ENCODE measurements at places on chromosomes 7 and 10.

- H3K4me3 ChIP-seq, result no peak overlapping the region
- peak overlapping the region; percentile 83 for H3K27ac ChIP-seq
- H3K27me3 ChIP-seq, result no peaks in the 10 kb centered on the region
- no peak for DNase-seq
- H3K36me3 ChIP-seq, result peaks cover 29% of the 10 kb centered on the region
Measured at GRCh38 chr7:100802951-100803350, 24.4 kb downstream of the EPHB4 start.

DNA sequence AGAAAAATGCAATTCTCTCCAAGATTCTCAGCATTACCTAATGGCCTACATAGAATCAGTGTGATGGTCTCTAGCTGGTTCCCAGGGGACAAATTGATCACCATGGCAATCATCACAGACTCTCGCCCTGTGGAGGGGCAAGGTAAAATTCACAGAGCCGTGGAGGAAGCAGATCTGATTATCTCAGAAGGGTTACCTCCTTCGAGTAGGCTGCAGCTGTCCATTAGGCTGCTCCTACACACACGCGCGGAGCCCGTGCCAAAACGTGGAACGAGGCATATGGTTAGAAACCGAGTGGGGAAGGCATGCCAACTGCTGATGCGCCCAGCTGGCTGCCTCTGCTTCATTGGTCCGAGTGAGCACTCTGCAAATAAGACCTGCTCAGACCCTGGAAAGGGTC lies 52.8 kb upstream of the PTER start:
- no peaks in the 10 kb centered on the region for H3K36me3 ChIP-seq
- no peak overlapping the region for H3K4me3 ChIP-seq
- H3K4me1 ChIP-seq, result no peaks in the 10 kb centered on the region
- H3K27ac ChIP-seq, result no peak overlapping the region
- no peaks in the 10 kb centered on the region for H3K27me3 ChIP-seq

DNA sequence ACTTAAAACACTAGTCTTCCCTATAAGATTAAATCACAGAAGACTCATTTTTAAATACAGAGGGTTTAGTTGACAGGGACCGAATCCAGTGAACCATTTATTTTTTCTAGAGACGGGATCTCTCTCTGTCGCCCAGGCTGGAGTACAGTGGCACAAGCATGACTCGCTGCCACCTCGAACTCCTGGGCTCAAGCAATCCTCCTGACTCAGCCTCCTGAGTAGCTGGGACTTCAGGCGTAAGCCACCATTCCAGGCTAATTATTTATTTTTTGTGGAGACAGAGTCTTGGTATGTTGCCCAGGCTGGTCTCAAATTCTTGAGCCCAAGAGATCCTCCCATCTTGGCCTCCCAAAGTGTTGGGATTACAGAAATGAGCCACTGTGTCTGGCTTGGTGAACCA lies 20.9 kb upstream of the LYZL1 start:
- H3K4me1 ChIP-seq, result no peaks in the 10 kb centered on the region
- no peaks in the 10 kb centered on the region for H3K27me3 ChIP-seq
- H3K4me3 ChIP-seq, result no peak overlapping the region
- no peak overlapping the region for H3K27ac ChIP-seq
- DNase-seq, result no peak
- H3K36me3 ChIP-seq, result no peaks in the 10 kb centered on the region

DNA sequence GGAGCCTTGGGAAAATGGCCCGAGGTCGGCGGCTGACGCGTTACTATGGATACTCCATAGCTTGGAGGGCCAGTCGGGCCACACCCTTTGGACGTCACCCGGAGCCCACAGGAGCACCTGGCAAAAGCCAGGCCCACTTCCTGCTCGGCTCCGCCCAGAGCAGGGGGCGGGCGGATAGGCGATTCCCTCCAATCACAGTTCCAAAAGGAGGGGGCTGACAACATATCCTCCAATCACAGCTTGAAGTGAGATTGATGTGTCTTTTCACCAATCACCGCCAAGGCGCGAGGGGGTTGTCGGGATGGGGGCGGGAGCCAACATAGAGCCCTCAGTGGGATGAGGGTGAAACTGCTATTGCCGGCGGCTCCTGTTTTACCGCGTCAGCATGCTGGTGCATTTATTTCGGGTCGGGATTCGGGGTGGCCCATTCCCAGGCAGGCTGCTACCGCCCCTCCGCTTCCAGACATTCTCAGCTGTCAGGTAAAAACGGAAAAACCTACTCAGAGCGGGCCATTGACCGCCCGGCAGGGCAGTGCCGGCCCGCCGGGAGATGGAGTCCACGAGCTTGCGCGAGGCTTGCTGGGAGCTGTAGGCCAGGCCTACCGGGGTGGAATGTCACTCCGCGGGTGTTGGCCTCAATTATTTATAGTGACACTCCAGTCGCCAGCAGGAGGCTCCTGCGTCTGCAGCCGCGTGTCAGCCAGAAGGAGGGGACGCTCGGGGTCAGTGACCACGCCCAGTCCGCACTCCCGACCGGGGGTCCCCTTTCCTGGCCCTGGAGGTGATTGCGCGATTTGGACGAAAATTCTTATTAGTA lies at the start of gene ABCB8:
ABCB8 (plus strand) TSS at position 320 of the 817 bp plus-strand sequence; CDS start at position 386, 66 bp downstream.
- no peaks in the 10 kb centered on the region for H3K36me3 ChIP-seq
- H3K27ac ChIP-seq, result peak within 1 kb of the TSS; percentile 73

DNA sequence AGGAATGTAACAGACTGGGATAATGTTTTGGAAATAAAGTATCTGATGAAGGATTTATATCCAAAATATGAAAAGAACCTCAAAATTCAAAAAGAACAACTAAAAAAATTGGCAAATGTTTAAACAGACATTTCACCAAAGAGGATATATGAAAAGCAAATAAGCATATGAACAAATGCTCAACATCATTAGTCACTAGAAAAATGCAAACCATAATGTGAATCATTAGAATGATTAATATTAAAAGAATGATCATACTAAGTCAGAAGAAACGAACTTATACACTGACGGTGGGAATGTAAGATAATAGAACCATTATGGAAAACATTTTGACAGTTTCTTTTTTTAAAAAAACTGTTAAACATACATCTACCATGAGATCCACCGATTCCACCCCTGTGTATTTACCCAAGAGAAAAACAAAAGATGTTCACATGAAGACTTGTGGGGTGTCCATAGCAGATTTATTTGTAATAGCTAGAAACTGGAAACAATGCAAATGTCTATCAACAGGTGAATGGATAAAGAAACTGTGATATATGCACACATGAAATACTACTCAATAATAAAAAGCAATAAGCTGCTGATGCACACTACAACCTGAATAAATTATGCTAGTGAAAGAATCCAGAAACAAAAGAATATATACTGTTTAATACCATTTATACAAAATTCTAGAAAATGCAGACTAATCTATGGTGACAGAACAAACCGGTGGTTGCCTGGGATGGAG lies 35.7 kb downstream of the PRKG1 start:
- no peaks in the 10 kb centered on the region for H3K4me1 ChIP-seq
- H3K27ac ChIP-seq, result no peak overlapping the region
- no peaks in the 10 kb centered on the region for H3K36me3 ChIP-seq

DNA sequence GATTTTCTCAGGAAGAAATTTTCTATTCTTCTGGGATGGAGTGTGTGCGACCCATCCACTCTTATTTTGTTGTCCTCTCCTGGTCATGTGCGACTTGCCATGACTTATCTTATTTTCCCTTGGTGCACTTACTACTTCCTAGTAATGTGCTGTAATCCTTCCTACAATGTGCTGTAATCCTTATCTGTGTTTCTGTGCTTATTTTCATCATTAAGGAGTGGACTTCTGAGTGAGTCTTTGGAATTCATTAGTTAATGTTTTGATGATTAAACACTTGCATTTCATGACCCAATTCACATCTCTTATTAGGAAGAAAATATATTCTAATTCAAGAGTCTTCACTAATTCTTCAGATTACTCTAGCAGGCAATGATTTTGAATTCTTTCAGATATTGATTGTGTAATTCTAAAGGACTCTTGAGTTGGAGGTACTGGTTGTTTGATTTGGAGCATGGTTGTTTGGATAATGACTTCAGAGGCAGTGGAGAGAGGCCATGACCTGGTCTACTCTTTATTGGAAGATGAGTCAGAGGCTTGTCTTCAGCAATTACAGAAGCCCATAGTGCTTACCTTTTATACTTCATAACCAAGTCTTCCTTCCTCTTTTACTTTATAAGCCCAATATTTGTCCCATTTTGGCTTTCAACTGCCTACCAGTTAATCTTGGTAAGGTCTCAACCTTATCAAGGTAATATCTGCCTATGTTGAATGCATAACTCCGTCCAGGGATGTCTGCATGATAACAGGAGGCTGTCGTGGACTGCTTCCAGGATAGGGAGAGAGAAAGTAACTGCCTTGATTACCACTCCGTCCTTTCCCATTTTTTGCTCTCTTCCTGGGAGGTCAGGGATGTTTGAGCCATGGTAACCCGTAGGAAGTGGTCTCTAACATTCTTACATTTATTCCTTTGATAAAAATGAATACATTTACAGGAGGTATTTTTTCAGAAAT lies 278.3 kb upstream of the SP8 start:
- no peaks in the 10 kb centered on the region for H3K27me3 ChIP-seq
- no peak overlapping the region for H3K27ac ChIP-seq
- no peak overlapping the region for H3K4me3 ChIP-seq
- H3K36me3 ChIP-seq, result no peaks in the 10 kb centered on the region
- no peak for DNase-seq

DNA sequence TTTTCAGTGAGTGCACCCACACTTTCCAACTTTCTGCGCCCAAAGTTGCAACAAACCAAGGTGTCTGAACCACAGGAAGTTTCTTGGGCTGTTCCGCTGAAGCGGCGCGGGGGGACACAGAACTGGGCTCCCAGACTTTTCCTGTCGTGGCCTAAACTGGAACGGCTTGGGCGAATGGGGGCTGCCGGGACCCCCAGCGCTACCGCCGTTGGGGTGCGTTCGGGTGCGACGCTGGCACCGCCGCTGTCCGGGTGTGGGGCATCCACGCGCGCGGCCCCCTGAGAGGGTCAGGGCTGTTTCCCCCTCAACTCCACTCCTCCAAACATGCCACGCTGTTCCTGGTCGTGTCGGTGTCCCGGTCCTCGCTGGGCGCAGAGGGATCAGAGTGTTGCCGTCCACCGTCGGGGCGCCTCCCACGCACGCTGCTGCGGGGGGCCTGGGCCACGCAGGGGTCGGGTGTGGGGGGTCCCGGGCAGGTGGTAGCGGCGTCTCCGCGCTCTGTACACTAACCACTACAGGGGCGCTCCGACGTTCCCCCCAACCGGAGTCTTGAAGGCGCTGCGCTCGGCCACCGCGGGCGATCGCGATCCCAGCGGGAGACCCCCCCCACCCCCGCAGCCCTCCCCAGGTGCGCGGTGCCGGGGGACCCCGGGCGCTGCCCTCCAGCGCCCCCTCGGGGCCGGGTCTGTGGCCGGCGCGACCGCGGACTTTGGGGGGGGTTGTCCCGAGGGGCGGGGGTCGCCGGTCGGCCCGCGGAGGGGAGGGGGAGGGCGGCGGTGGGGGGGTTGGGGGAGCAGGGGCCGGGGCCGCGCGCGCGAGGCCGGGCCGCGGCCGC lies 2.2 kb upstream of the CUX1 start:
- peak overlapping the region; percentile 47 for H3K4me3 ChIP-seq
- peak overlapping the region; percentile 88 for H3K27ac ChIP-seq
- no peaks in the 10 kb centered on the region for H3K36me3 ChIP-seq
- H3K27me3 ChIP-seq, result no peaks in the 10 kb centered on the region

- H3K27ac ChIP-seq, result no peak overlapping the region
- no peak overlapping the region for H3K4me3 ChIP-seq
- no peaks in the 10 kb centered on the region for H3K27me3 ChIP-seq
- H3K36me3 ChIP-seq, result no peaks in the 10 kb centered on the region
- peaks cover 4% of the 10 kb centered on the region for H3K4me1 ChIP-seq
Measured at GRCh38 chr10:93193906-93194305, 120.2 kb downstream of the CYP26A1 start.

DNA sequence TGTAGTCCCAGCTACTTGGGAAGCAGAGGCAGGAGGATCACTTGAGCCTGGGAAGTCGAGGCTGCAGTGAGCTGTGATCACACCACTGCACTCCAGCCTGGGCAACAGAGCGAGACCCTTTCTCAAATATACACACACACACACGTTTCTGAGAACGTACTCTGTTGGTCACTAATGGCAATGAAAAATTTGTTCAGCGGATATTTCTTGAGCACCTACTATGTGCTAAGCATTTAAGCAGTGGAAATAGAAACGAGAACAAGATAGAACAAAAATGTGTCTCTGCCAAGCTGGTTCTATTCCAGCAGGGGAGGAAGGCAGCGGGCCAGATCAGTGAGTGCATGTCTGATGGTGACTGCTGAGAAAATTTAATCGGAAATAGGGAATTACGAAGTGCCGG lies 8.7 kb downstream of the ARPC1B start:
- no peak overlapping the region for H3K4me3 ChIP-seq
- H3K4me1 ChIP-seq, result peaks cover 24% of the 10 kb centered on the region
- H3K27me3 ChIP-seq, result no peaks in the 10 kb centered on the region

- H3K27ac ChIP-seq, result peak overlapping the region; percentile 3
- peaks cover 7% of the 10 kb centered on the region for H3K4me1 ChIP-seq
- DNase-seq, result no peak
- no peaks in the 10 kb centered on the region for H3K27me3 ChIP-seq
- peaks cover under 1% of the 10 kb centered on the region for H3K36me3 ChIP-seq
Measured at GRCh38 chr7:131056007-131056406, 271.7 kb upstream of the MKLN1 start.

DNA sequence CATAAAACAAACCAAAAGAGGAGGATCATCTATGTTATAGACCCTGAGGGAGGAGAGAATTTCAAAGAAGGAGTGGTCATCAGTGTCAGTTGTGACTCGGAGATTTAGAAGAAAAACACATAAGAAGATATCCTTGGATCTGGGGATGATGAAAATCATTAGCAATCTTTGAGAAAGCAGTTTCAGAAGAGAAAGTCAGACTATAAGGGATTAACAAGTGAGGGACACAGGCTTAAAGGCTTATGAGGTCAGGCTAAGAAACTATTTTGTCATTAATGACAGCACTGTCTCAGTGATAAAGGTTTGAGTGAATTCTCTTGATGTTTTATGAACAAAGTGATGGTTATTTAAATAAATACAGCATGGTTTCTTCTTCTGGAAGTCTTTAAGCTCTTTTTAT lies 6.1 kb upstream of the GPR85 start:
- H3K27ac ChIP-seq, result no peak overlapping the region
- H3K4me1 ChIP-seq, result no peaks in the 10 kb centered on the region
- no peaks in the 10 kb centered on the region for H3K27me3 ChIP-seq
- no peaks in the 10 kb centered on the region for H3K36me3 ChIP-seq

DNA sequence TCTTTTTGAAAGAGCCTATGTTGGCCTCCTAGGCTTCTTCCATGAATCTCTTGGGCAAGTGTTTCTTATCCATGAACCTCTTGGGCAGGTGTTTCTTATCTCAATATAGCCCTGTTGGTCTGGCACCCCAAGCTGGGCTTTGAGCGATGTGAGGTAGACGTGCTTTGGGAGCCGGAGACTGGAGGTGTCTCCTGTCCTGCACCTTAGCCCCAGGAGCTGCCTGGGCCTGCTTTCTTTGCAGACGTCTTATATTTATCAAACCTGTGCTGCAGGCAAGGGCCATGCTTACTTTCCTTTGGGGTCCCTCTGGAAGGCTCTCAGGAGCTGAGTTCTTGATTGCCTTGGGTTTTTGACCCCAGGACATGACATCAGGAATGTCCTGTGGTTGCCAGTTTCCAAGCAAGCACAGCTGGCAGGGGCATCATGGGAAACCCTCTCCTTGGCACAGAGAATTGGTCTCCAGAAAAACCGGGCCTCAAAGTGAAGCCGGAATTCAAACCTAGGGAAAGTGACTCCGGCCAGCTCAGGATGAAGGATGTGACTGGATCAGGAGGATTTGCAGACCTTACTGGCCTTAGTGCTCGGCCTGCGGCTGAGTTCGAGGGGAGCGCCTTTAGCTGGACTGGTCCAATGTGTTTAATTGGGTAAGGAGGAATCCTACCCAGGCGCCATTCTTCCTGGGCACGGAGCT lies 2.8 kb downstream of the JAKMIP3 start:
- H3K4me1 ChIP-seq, result peaks cover 11% of the 10 kb centered on the region
- H3K27ac ChIP-seq, result no peak overlapping the region
- no peaks in the 10 kb centered on the region for H3K27me3 ChIP-seq
- H3K4me3 ChIP-seq, result no peak overlapping the region
